ENCODE measurements at places on chromosomes 16 and 17.

- DNase-seq: peak; percentile 69
Measured at GRCh38 chr16:66058172-66058691, 308.3 kb upstream of the CDH5 start.

DNA sequence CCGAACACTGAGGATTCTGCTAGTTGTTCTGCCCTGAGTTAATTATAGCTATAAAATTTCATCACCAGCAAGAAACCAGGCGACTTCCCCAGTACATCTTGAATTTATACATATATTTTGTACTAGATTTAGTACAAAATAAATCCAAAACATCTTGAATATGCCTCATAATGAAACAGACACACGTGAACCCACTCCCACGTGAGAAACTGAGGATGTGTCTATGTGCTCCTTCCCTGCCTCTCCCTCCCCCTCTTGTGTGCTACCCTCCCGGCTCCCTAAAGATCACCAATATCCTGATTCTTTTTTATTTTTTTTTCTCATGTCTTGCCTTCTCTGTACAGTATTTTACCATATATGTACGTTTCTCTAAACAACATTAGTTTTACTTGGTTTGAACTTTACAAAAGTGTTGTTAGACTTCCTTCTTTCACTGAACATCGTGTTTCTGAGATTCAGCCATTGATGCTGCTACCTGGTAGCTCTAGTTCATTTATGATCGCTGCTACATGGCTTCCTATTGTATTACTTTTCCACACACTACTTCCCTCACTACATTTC, 1.1 kb upstream of the LCMT1 start:
- peak; percentile 12 for DNase-seq

GRCh38 chr16:57996406-57997175, 3.9 kb downstream of the ZNF319 start:
- DNase-seq: no peak

DNA sequence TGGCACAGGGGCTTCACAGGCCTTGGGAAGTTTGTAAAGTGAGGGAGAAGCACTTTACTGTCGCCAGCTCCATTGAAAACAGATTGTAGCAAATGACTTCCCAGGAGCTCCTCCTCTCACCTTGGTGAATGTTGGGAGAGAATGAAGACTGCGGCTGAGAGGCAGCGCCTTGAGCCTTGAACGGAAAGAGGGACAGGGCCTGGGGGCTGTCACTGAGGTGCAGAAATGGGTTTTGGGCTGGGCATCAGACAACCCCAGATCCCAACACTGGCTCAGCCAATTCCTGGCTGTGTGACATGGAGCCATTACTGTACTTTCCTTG, 603 bp upstream of the MRTFB start:
- DNase-seq: no peak

- peak; percentile 37 for DNase-seq
Measured at GRCh38 chr16:27318392-27319256, 4.8 kb downstream of the IL4R start.

DNA sequence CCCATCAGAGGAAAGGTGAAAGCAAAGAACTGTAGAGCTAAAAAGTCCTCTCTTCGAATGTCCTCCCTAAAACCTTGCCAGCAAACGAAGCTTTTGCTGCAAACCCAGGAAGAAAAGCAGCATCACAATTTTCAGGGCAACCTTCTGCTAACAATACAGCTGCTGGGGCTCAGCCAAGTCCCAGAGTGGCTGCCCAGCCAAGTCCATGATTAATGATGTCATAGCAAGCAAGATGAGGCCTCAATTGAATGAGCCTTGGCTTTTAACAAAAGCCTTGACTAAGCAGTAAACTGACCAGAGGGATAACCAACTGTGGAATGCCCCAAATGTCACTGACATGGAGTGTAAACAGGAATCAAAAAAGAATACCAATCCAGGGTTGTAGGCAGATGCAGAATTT, 342.7 kb downstream of the PMP22 start:
- DNase-seq: no peak

- peak; percentile 12 for DNase-seq
Measured at GRCh38 chr17:70365091-70365583, 195.8 kb downstream of the KCNJ2 start.

DNA sequence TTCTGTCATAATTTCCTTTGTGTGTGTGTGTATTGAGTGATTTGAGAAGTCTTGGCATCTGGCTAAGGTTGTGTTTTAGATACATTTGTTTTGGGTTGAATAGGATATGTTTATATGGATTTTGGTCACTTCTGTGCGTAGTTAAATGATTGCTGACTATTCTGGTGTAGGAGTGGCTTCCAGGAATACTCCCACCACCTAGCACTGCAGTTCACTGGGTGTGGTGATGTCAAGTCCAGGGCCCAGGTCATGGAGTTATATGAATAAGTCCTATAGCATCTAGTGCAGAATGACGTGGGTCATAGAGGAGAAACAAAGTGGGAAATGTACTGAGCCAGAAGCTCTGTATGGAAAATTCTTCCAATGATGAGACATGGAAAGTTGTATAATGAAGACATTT, 465.4 kb upstream of the CCL2 start:
- DNase-seq: no peak

DNA sequence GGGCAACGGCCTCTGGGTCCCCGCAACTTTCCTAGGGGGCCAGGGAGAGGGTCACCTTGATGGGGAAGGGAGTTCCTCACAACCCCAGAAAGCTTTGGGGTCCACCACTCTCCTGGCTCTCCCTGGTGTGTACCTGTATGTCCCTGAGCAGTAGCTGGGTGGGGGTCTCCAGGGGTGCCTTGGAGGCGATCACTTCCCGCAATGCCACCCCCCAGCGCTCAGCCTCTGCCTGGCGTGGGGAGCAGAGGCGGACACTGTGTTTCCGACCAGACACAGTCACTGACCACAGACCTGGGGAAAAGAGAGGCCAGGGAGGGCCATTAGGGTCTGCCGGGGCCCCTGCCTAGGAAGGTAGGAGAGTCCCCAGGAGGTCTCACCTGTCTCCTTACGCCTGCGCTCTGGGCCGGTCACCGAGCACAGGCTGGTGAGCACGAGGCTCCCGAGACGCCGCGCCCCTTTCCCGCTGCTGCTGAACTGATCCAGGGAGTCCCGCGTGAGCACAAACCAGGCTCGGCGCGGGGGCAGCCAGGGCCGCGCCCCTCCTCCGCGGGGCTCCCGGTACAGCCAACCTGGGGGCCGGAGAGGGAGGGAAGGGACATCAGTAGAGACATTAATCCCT, 3.4 kb downstream of the PLEKHH3 start:
- no peak for DNase-seq

- no peak for DNase-seq
Measured at GRCh38 chr16:84986879-84987278, 24.5 kb downstream of the ZDHHC7 start.

GRCh38 chr17:76598004-76598439, 12.4 kb upstream of the ST6GALNAC2 start:
- DNase-seq: no peak

- no peak for DNase-seq
Measured at GRCh38 chr17:7440834-7441195, 1.5 kb downstream of the FGF11 start.

- DNase-seq: no peak
Measured at GRCh38 chr17:48711128-48711527, 11.2 kb downstream of the PRAC1 start.

GRCh38 chr17:16947470-16947869, 24.4 kb downstream of the TNFRSF13B start:
- no peak for DNase-seq

DNA sequence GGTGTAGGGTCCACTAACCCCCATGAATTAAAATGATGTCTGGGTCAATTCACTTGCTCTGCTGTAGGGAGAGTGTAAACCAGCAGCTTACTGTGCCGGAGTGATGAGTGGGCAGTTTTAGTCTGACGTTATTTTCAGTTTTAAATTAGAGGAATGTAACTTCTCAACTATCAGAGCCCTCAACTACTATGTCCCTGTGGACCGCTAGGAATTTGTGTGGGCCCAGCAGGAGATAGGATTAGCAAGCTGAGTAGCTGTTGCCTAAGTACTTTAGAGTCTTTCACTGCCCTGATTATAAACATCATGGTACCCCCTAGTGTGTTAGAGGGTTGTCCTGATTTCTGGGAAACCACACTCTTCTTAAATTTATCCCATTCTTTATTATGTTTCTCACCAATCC, 11.4 kb downstream of the MARVELD3 start:
- no peak for DNase-seq

- no peak for DNase-seq
Measured at GRCh38 chr16:81576696-81577095, 132.1 kb downstream of the CMIP start.

DNA sequence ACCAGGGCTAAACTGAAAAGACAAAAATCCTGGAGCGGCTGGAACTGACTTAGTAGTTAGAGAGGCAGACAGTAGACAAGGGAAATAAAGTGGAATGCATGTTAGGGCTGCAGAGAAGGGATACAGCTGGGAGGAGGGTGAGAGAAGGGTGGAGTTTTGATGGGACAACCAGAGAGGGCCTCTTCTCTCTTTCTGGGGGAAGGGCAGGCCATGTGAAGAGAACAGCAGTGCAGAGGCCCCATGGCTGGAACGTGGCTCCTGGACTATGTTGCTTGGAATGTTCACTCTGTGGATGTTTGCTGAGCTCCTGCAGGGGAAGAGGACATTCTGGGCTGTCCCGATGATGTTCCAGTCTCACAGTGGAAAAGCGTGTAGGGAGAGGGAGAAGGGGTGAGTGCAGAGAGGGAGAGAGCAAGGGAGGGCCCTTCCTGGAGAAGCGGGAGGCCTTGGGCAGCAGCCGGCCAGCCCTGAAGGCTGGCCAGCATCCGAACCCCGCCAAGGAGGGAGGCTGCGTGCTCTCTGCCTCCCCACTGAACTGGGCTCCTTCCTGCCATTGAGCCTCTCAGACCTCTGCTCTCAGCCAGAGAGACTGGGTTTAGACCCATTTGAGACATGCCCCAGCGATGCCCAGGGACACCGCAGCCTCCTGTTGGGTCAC, 33.1 kb upstream of the GSE1 start:
- no peak for DNase-seq

GRCh38 chr16:62225675-62226074, 189.4 kb upstream of the CDH8 start:
- DNase-seq: peak; percentile 29

GRCh38 chr17:44134752-44135568, 6.8 kb upstream of the HROB start:
- no peak for DNase-seq

GRCh38 chr17:40309031-40309948, at the start of gene RARA:
Gene RARA, plus strand, starts transcription at chr17:40309180. Its CDS starts 22,039 bp downstream, at chr17:40331219.
- peak; percentile 91 for DNase-seq

GRCh38 chr17:65771704-65772103, 210.3 kb upstream of the AXIN2 start:
- no peak for DNase-seq

GRCh38 chr17:5380491-5381135, 38.8 kb downstream of the NUP88 start:
- DNase-seq: no peak

GRCh38 chr17:900336-900934, 79.1 kb downstream of the NXN start:
- peak; percentile 33 for DNase-seq

DNA sequence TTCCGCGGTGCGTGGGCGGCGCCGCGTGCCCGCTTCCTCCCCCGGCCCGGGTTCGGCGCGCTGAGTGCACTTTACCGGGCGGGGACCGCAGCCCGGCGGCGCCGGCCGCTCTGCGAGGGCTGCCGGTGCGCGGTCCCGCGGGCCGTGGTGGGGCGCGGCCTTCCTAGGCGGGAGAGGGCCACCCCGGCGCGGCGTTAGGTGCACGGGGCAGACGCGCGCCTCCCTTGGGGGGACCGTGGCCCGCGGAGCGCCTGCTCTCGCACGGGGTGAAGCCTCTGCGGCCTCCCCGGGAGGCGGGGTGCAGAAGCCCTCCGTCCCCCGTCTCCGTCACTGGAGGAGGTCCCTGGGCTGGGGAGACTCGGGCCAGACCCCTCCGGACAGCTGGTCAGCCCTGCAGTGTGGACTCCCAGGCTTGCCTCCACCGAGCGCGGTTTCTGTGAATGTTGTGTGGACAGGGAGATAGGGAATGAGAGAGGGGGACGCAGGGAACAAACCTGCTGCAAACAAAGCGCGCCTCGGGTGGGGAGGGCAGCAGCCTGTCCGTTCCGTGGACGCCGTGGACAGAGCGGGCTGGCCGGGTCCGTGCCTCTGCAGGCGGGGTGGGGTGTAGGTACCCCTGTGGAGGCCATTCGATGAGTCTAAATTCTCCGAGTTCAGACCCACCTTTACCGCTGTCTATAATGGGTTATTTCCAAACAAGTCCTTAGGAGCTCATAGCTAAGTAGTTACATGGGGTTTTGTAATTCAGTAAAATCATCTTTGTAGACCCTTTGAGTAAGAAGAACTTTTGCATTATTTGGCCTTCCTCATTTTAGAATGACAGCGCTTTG, 721 bp downstream of the TBCD start:
- DNase-seq: peak; percentile 55

DNA sequence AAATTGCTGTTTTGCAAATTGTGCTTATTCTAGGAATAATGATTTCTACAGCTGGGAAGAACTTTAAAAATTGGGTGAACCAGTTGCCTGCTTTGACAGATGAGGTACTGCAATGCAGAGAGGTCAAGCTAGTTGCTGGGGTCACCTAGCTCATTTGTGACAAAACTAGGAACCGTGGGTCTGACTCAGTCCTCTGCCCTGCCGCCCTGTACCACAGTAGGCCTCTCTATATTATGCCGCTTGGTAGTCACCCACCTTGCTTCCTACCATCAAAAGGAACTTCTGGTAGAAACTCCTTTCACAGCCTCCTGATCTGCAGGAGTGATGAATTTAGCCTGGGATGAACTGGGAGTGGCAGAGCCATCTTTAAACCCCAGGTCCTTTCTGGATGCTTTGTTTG, 105.7 kb downstream of the PITPNC1 start:
- no peak for DNase-seq

- peak; percentile 93 for DNase-seq
Measured at GRCh38 chr17:42120770-42121769, at the start of gene KAT2A. Gene KAT2A, minus strand, starts transcription at chr17:42121367. Its CDS starts 63 bp downstream, at chr17:42121304.

GRCh38 chr17:63246344-63246743, 199.8 kb downstream of the CYB561 start:
- DNase-seq: peak; percentile 3

DNA sequence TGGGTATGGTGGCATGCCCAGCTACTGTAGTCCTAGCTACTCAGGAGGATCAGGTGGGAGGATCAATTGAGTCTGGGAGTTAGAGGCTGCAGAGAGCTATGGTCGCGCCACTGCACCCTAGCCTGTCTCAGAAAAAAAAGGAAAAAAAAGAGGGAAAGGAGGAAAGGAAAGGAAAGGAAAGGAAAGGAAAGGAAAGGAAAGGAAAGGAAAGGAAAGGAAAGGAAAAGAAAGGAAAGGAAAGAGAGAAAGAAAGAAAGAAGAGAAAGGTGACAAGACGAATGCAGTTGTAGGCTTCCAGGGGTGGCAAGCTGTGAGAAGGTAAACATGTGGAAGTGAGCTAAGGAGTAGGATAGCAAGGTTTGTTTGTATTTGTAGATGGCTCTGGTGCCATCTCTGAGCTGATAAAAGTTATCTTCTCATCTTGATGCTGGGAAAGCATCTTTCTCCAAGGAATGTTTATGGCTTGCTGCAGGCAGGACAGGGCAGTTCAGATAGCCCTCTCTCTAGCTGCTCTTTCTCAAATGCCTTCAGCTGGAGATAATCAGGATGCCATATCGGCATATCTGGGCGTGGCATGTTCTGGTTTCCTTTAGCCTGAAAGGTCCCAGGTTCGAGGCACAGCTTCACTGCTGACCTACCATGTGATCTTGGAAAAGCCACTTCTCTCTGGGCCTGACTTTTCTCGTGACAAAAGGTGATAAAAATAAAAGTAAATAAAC, 2.8 kb upstream of the NOS2 start:
- DNase-seq: no peak
